ENCODE measurements at places on chromosomes 4 and X.

DNA sequence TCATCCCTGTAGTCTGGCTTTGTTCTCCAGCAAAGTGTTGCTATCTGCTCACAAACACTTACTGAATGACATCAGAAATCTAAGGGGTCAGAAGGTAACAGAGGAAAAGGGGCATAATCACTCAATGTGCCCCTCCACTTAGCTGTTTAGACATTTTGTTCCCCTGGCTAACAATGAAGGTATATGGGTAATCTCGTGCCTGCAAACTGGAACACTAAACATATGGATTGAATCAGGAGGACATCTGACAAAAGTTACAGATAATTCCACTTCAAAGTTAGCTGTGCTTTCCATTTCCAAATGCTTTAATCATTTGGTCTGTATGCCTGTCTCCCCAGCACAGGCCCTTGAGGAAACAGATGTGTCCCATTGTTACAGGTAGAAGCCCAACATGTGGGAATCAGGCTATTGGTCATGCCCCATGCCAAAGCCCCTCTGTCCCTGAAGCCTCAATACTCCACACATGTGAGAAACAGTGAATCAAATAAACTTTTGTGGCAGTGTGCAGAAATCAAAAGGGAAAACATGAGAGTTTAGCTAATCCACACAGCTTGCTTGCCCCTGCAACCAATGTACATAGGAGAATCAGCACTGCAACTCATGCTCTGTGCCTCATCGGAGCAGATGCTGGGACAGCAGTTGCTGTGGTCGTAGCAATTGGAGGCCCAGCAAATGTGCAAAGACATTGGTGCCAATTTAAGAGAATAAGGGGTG lies 111.7 kb downstream of the RNF150 start:
- no peak for DNase-seq

DNA sequence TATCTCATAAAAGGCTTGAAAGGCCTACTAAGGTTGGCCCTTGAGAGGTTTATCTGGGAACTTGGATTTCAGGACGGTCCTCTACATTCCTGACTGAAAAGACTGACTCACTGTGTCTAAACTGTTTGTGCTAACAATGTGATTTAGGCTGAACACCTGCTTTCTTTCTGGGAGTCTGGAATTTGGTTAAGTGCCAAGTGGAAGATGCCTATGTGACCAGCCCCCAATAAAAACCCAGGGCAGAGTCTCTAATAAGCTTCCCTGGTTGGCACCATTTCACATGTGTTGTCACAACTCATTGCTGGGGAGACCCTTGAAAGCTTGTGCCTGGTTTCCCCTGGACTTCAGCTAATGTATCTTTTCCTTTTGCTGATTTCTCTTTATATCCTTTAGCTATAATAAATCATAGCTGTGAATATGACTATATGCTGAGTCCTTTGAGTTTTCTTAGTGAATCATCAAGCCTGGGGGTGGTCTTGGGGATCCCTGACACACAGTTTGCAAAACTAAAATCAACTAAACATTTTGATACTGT lies 55.1 kb downstream of the GPR82 start:
- DNase-seq, result peak; percentile 26

DNA sequence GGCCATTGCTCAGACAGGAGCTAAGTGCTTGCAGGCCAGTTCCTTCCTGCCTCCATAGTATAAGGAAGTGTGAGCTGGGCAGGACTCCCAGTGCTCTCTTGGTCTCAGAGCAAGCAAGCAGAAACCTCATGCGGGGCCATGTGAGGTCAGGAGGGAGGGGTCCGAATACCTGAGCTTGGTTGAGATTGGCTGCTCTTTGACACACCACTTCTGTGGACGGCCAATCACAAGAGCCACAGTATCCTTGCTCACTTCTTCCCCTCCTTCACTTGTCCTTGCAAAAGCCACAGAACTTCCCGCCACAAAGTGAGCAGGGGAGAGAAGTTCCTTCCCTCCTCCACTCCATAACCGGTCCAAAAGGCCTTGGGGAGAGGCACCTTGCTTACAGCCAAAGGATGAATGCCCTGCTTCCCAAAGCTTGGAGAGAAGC lies 56.7 kb downstream of the PRPS1 start:
- no peak for DNase-seq

GRCh38 chr4:1597021-1597931 lies 86.8 kb downstream of the FAM53A start:
- no peak for DNase-seq

Data from NCI-H2081 (cell line).